ENCODE measurements at places on chromosomes 4 and X.

- no peak for DNase-seq
These were observed 26.5 kb upstream of the CYBB start for GRCh38 chrX:37753384-37753783.

GRCh38 chr4:174604198-174604597, 81.9 kb upstream of the HPGD start:
- peak; percentile 39 for DNase-seq

DNA sequence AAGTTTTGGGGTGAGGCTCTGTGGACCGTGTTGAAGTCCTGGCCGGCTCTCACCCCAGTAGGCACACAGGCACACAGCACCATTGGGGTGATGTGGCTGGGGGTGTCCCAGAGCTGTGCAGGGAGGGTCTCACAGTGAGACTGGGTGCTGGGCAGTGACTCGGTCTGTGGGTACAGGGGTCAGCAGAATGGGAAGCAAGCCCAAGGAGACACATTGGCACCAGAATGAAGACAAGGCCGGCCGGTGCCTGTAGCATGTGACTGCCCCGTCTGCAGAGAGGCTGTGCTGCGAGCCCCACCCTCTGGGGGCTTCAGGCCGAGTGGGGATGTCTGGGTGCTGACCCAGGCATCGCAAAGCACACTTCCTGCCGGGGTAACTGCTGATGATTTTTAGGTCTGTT, 5.2 kb downstream of the MAEA start:
- DNase-seq, result no peak

- DNase-seq, result no peak
These were observed 58.5 kb upstream of the LGI2 start for GRCh38 chr4:25089051-25089763.

GRCh38 chr4:8820178-8821102, 51.2 kb downstream of the HMX1 start:
- no peak for DNase-seq

GRCh38 chr4:146255463-146255862, 41.1 kb downstream of the REELD1 start:
- no peak for DNase-seq

DNA sequence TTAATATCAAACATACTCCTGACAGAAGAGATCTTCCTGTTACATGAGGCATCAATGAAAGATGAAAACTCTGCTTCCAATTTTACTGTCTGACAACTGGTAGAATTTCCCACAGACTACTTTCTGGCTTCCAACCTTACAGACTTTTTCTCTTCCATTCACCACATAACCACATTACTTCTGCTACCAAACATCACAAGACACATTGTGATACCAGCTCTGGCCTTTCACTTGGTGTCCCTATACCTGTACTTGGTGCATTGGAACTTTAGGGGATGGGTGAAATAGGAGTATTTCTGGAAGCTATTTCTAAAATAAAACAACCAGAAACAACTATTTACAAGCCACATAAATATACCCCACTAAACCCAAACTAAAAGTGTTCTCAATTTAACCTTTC, 20.5 kb downstream of the AMTN start:
- DNase-seq, result no peak

DNA sequence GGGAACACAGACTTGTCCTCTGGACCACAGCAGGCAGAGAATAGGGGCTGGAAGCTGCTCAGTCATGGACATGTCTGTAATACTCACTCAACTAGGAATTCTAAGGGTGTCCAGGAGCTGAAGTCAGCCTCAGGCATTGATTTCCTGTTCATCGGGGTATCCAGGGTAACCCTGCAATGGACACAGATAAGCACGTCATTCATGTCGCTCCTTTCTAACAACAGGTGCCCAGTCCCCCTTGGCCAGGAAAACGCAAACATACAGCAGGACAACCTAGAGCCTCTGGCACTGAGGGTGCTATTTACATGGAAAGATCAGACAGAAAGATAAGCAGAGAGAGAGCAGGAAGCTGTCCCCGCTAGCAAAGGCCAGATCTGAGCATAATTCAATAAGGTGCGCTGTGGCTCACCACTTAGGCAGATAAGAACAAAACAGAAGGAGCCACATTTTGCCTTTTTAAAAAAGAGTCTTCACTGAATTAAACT, 21.3 kb downstream of the QDPR start:
- DNase-seq, result no peak

GRCh38 chr4:173258866-173259265, 75.3 kb downstream of the HMGB2 start:
- DNase-seq, result no peak

DNA sequence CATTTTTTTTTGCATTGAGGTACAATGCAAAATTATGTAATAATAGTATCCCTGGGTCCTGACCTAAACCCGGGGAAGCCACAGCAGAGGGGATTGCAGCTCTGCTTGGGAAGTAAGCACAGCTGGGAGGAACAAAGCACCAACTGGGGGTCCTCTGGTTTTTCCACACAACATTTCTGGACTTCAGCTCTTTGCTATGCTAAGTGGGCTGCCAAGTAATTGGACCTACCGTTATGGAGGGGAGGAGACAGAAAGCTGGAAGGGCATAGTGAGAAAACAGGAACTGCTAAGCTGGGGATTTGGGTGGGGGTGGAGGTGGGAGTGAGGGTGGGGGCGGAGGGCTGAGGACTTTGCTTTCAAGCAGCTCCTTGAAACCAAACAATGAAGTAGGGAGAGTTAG, 183.3 kb downstream of the ZIC3 start:
- no peak for DNase-seq

DNA sequence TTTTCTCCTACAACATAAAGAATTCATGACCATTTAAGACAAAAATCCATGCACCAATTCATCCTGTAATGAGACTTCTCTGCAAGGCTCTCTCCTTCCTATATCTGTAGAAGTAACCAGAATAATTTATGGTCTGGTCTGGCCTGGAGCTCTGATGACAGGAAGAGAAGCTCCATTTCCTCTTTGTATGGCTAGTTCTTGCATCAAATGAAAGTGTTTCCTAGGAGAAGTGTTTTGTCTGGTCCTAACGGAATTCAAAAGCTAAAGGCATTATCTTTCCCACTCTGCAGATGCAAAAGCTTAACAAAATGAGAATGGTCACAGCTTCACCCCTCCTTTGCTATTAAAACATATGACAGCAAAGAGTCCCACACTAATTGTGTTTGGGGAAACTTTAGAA, 55.1 kb downstream of the SPATA18 start:
- no peak for DNase-seq

DNA sequence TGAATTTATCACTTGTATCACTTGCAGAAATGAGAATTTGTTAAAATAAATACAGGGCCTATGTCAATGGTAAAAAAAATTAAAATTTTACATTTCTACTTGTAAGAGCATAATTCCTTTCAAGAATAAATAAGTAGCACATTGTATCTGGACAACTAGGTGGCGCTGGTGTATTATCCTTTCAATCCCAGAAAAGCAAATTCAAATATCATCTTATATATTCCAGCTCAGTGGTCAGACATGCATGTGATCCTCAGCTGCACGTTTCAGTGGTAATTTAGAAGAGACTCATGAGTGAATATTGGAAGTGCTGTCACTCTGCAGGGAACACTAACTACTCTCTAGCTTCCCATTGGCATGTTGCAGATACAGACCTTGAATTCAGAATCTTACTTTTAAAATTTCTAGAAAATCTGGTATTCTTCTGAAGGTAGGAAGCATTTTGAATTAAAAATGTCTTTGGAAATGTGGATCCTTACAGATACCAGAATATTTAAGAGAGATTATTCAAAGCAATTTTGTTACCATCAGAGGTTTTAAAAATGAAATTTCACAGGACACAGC, 1414.7 kb upstream of the TENM3 start:
- DNase-seq, result peak; percentile 68

DNA sequence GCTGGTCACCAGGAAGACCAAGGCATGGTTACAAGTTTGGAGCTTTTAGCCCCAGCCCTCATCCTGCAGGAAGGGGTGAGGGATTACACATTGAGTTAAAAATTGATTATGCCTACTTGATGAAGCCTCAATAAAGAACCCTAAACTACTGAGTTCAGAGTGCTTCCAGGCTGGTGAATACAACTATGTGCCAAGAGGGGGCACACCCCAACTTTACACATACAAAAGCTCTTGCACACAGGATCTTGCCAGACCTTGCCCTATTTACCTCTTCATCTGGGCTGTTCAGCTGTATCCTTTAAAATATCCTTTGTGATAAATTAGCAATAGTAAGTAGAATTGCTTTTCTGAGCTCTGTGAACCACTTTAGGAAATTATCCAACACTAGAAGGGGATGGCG, 489.3 kb downstream of the INPP4B start:
- no peak for DNase-seq

DNA sequence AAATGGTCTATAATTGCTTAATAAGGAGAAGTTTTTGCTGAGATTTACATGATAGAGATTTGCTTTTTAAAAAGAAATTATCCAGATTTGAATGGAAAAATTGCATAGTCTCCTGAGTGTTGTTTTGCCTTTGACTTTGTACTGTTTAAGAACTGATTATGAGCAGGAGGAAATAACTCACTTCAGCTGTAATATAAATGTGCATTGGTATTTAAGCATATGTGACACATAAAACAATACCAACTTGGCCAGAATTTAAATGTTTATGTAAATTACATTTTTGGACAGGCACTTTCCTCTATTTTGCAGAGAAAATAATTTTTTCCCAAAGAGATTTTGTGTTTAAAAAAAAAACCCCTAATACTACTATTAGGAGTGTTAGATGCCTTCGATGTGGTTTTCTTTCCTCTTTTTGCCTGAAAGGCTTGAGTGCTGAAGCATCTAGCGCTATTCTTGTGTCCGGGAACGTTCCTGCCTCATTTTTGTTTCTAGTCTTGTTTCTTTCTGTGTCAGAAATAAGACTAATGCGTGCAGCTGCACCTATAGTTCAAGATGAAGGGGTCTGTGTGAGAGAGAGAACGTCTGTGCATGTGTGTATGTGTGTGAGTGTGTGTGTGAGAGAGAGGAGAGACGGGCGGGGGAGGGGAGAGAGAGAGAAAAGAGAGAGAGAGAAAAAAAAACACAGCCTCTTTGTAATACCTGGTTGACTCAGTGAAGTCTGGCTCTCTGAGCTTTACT, 60.8 kb downstream of the TBL1X start:
- DNase-seq, result no peak

GRCh38 chr4:128227991-128228571, 59.5 kb downstream of the PGRMC2 start:
- DNase-seq, result peak; percentile 25

DNA sequence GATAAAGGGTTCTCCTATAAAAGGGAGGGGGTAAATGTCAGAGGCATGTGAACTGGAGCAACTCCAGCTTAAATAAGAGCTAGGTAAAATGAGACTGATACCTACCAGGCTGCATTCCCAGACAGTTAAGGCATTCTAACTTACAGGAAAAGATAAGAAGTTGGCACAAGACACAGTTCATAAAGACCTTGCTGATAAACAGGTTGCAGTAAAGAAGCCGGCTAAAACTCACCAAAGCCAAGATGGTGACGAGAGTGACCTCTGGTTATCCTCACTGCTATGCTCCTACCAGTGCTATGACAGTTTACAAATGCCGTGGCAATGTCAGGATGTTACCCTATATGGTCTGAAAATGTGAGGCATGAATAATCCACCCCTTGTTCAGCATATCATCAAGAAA, 13.1 kb upstream of the SULT1B1 start:
- DNase-seq, result no peak

DNA sequence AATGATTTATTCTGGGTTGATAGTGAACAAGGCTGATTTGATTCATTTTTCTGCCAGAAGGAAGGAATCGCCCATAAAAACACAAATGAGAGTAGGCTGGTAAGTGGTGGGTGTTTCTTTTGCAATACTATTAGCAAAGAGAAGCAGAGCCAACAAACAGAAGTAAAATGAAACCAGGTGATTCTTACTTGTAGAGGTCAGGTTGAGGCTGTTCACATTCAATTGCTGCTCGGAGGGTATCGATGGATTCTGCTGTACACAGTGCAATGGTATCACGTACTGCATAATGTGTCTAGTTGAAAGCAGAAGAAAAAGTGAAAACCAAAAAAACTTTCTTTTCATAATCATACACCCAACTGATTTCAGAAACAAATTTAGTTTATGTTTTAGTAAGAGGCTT, 94.1 kb upstream of the MCF2 start:
- no peak for DNase-seq

- no peak for DNase-seq
These were observed 1222.0 kb upstream of the PRKX start for GRCh38 chrX:4935401-4935800.

DNA sequence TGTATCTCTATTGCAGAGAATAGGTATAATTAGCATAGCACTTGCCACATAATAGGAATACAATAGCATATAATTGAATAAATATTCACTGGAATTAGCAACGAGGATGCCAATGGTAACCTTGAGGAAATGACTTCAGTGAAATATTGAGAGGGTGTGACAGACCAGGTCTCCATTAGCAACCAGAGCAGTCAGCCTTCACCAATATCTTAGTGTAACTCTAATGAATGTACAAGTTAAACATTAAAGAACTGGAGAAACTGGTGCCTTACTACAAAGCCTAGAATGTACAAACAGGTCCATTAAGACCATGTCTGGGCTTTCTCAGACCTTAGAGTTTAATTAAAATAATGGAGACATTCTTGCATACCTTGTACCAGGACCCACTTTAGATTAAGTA, 143.0 kb downstream of the MAGEB17 start:
- DNase-seq, result peak; percentile 82

DNA sequence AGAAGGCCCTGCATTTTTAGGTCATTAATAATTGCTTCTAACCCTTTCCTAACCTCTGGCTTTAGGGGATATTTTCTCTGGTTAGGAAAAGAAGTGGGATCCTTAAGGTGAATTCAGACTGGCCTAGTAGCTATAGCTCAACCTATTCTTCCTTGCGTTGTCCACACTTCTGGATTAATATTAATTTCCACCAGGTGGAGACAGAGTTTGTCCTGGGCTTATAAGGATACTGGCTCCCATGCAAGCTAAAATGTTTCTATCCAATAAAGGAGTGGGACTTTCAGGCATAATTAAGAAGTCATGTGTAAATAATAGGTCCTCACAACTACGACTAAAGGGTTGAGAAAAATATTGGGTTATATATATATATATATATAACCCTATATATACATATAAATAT, 860.0 kb upstream of the POU3F4 start:
- peak; percentile 40 for DNase-seq

- no peak for DNase-seq
These were observed 5.6 kb upstream of the CENPC start for GRCh38 chr4:67550857-67551256.

GRCh38 chr4:118865091-118865708, 23.5 kb upstream of the SYNPO2 start:
- DNase-seq, result peak; percentile 72

GRCh38 chr4:24054910-24055309, 165.1 kb upstream of the PPARGC1A start:
- no peak for DNase-seq

GRCh38 chr4:150126201-150126863, 48.1 kb downstream of the DCLK2 start:
- DNase-seq, result no peak

DNA sequence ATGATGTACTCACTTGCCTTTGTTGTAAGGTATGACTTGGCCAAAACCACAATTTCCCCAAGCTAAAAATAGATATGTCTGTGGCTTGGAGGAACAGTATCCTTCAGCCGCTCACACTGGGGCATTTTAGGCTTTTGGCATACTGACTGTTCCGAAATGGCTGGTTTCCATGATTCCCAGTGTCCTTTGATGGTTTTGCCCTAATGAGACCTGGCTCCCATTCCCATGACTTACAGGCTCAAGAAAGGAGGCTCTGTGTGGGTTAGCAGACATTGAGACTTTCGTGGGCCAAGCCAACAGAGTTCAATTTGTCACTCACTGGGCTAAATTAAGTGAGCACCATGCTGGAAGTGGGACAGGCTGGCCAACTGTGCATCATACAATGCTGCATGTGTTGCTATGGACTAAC, 150.6 kb downstream of the CEP135 start:
- peak; percentile 34 for DNase-seq

GRCh38 chrX:20320461-20321159, 53.9 kb upstream of the RPS6KA3 start:
- DNase-seq, result no peak
